ENCODE measurements at places on chromosomes 5 and 9.
A peak's percentile ranks its signal among the peaks of the same experiment; 100 is the strongest.

- peak; percentile 30 for DNase-seq
Measured at GRCh38 chr5:84274585-84275468, 109.9 kb downstream of the EDIL3 start.

- no peak for DNase-seq
Measured at GRCh38 chr9:92026206-92027002, 76.4 kb upstream of the ROR2 start.

DNA sequence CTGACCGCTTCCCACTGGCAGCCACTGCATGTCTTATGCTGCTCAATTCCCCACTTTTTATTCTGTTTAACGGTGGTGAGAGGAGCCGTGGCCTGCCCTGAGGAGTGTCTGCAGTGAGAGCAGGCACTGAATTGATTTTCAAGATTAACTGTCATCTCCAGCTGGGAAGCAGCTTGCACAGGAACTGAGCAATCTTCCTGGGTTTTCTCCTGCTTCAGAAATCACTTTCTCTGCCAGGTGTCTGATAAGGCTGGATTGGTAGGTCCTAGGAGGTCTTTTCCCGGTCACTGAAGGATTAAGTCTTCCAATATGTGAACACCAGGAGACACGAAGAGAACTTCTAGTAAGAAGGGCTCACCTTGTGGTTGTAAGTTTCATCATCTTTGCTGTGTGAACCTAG lies 181.1 kb upstream of the RAD23B start:
- DNase-seq = no peak

DNA sequence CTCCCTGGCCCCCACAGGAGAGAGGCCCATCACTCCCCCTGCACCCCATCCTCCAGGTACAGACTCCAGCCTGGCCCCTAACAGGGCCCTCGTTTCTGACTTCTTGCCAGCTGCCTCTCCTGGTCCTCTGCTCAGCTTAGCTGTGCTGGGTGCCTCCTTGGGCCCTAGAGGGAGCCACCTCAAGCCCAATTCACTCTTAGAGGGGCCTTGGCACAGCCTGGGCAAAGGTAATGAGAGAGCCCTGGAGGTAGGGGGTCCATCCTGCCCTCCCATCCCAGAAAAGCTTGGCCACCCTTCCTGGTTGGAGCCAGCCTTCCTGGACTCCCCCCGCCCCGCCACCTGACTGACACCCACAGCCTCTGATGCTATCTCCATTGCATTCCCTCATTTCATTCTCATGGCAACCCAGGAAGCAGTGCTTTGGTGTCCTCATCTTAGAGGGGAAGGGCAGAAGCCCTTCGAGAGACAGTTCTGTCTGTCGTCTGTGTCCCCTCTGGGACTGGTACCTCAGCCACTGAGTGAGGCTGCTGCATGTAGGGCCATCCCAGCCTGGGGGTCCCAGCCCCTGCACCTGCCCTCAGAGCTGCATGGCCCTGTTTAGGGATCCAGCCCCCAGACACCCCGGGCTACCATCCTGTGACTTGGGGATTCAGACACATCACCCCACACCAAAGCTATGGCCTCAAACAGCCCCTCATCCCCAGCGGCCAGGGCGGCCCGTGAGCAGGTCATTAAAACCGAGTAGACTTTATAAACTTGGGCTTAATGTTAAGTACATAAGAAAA lies 95.5 kb downstream of the BARX1 start:
- no peak for DNase-seq

DNA sequence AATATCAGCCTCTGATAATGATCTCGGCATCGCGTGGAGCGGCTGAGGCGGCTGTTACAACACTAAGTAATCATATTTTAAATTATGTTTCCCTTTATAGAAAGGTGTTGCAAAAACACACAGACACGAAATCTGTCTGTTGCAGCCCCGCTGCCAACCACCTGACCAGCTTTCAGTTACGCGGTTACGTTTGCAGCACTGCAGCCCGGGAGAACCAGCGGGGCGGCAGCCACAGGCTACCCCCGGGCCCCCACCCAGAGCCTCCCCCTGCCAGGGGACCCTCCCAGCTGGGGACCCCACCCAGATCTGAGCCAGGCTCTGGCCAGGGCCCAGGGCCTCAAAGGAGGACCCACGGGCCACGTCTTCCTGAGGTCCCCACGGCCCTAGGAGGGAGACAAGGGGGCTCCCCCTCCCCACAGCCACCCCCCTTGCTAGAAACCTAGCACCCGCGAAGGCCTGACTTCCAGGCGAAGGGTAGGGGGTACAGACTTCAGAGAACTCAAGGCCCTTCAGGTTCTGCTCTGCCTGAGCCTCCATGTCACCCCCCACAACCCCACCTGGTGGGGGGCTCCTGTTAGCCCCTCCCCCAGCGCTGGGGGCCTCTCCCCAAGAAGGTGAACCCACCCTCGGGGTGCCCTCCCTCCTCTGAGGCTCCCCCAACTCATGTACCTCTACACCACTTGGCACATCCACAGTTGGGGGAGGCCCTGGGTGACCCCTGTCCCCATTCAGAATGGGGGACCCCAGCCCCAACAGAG lies 6.0 kb downstream of the NACC2 start:
- no peak for DNase-seq

All from foreskin fibroblast (primary cell).